ENCODE measurements at places on chromosomes 16 and 17. TPM values are rescaled to one million over a fixed set of nuclear protein-coding genes. Genes with fewer than 3 reads are reported as not detected.

Gene CTNS
- total RNA-seq, result 16.4 TPM

Gene RDM1
- 1.4 TPM for total RNA-seq

Gene CCL16
- total RNA-seq, result not detected

Gene MIF4GD
- total RNA-seq, result 16.4 TPM

Gene INTS2
- 20.5 TPM for total RNA-seq

Gene HBZ
- not detected for total RNA-seq

Gene DYNLRB2
- total RNA-seq, result not detected

Gene SUPT6H
- total RNA-seq, result 24.3 TPM

Gene KRT15
- 92.7 TPM for total RNA-seq

Gene C16orf86
- 0.85 TPM for total RNA-seq

Gene UBE2O
- 17.1 TPM for total RNA-seq

Gene OR3A3
- not detected for total RNA-seq

Gene TEX14
- under 0.01 TPM for total RNA-seq

Gene KRTAP4-5
- total RNA-seq, result not detected

Gene MFAP4
- total RNA-seq, result not detected

Gene CDH13
- total RNA-seq, result 41.9 TPM

Gene CA4
- not detected for total RNA-seq

Gene ARHGAP27
- 38.3 TPM for total RNA-seq

Gene BTBD17
- not detected for total RNA-seq

Gene ACSM2A
- total RNA-seq, result not detected

Gene TEKT5
- total RNA-seq, result 0.48 TPM

Gene KRT27
- not detected for total RNA-seq

Gene BPTF
- total RNA-seq, result 22.2 TPM

Gene HSD17B2
- 27.5 TPM for total RNA-seq

Gene ERN1
- total RNA-seq, result 21.5 TPM

Gene CHP2
- total RNA-seq, result 1.3 TPM

Gene TSPOAP1
- total RNA-seq, result 1.3 TPM

Gene G6PC1
- not detected for total RNA-seq

Gene DPEP1
- not detected for total RNA-seq

Gene KRTAP2-3
- total RNA-seq, result not detected

Gene ANKFN1
- under 0.01 TPM for total RNA-seq

Gene PGS1
- total RNA-seq, result 17.1 TPM

Gene NPIPA7
- 2.2 TPM for total RNA-seq

Gene TMEM92
- total RNA-seq, result 0.96 TPM

Gene MYH8
- total RNA-seq, result not detected

Gene ZKSCAN2
- 2.4 TPM for total RNA-seq

Gene RRN3
- total RNA-seq, result 42.9 TPM

Gene UTS2R
- total RNA-seq, result not detected

Gene NOS2
- not detected for total RNA-seq

Gene TPSB2
- not detected for total RNA-seq

Gene ABCA6
- under 0.01 TPM for total RNA-seq

Gene CHRNE
- 0.64 TPM for total RNA-seq

Gene DBNDD1
- 7.5 TPM for total RNA-seq

Gene XAF1
- total RNA-seq, result 0.43 TPM

Gene HEATR9
- not detected for total RNA-seq

Gene CDRT4
- 0.43 TPM for total RNA-seq

Gene IL17C
- total RNA-seq, result 2.2 TPM

Gene TBC1D3
- not detected for total RNA-seq

Gene C17orf50
- total RNA-seq, result not detected

Gene AOC2
- total RNA-seq, result 0.96 TPM

Gene CFAP97D1
- not detected for total RNA-seq

Gene NPIPA5
- 0.24 TPM for total RNA-seq
